ENCODE measurements at places on chromosomes 2 and 18.

- no peak for DNase-seq
- no peaks in the 10 kb centered on the region for H3K4me1 ChIP-seq
- H3K27me3 ChIP-seq = peaks cover 7% of the 10 kb centered on the region
Observed at GRCh38 chr2:240879105-240879504, 10.5 kb downstream of the AGXT start.

GRCh38 chr2:238643400-238643907 lies 204.4 kb upstream of the TWIST2 start:
- DNase-seq = peak; percentile 1
- H3K4me1 ChIP-seq = no peaks in the 10 kb centered on the region
- H3K36me3 ChIP-seq = no peaks in the 10 kb centered on the region
- no peak overlapping the region for H3K4me3 ChIP-seq
- H3K27me3 ChIP-seq = no peaks in the 10 kb centered on the region
- H3K27ac ChIP-seq = no peak overlapping the region

- H3K27me3 ChIP-seq = no peaks in the 10 kb centered on the region
- DNase-seq = no peak
- H3K27ac ChIP-seq = no peak overlapping the region
- H3K4me1 ChIP-seq = no peaks in the 10 kb centered on the region
- no peaks in the 10 kb centered on the region for H3K36me3 ChIP-seq
Observed at GRCh38 chr18:55861266-55861665, 273.3 kb upstream of the TCF4 start.

GRCh38 chr2:69773206-69773605 lies 31.3 kb downstream of the ANXA4 start:
- H3K4me1 ChIP-seq = peaks cover 65% of the 10 kb centered on the region
- H3K27me3 ChIP-seq = no peaks in the 10 kb centered on the region
- DNase-seq = no peak
- H3K27ac ChIP-seq = peak overlapping the region; percentile 83
- H3K36me3 ChIP-seq = peaks cover 27% of the 10 kb centered on the region
- H3K4me3 ChIP-seq = no peak overlapping the region

DNA sequence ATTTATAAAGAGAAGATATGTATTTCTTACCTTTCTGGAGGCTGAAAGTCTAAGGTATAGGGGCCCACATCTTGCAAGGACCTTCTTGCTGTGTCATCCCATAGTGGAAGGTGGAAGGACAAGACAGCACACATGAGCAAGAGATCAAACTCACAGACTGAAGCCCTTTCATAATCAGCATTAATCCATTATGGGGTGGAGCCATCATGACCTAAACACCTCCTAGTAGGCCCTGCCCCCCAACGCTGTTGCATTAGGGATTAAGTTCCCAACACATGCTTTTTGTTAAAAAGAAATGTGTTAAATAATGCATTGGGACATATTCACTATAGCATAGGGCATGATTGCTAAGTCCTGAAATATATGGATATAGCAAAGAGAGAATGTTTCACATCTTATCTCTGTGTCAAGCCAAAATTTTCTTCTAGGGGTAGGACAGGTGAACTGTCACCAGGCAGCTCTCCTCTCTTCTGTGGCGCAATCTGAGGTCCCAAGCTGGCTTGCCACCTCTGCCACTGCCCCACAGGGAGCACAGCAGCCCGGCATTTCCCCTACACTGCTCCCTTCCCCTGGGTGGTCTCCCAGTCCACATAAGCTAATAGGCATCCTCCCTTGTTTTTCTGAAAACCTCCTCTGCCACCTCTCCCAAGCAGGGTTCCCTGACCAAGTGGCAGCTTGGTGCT lies 8.3 kb upstream of the CTIF start:
- no peak overlapping the region for H3K27ac ChIP-seq
- peaks cover 9% of the 10 kb centered on the region for H3K4me1 ChIP-seq
- peaks cover 35% of the 10 kb centered on the region for H3K27me3 ChIP-seq
- no peak for DNase-seq
- no peak overlapping the region for H3K4me3 ChIP-seq

DNA sequence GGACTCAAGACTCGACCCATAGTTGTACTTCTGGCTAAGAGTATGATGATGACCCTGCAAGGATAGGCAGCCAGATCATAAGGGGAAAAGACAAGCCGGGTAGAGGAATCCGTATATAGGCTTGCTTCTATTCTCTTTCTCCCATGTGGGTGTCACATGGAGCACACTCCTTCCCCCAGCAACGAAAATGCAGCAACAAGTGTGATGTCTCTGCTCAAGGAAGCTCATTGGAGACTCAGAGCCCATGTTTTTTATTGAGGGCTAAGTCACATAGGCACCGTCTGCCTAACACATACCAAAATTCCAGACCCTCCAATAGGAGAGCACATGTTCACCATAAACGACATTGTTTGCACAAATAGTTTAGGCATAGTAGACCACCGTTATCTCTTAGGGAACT lies 6.3 kb downstream of the ZNF2 start:
- DNase-seq = no peak
- no peak overlapping the region for H3K27ac ChIP-seq
- peaks cover 5% of the 10 kb centered on the region for H3K36me3 ChIP-seq
- no peaks in the 10 kb centered on the region for H3K27me3 ChIP-seq
- H3K4me1 ChIP-seq = peaks cover 10% of the 10 kb centered on the region
- H3K4me3 ChIP-seq = no peak overlapping the region

DNA sequence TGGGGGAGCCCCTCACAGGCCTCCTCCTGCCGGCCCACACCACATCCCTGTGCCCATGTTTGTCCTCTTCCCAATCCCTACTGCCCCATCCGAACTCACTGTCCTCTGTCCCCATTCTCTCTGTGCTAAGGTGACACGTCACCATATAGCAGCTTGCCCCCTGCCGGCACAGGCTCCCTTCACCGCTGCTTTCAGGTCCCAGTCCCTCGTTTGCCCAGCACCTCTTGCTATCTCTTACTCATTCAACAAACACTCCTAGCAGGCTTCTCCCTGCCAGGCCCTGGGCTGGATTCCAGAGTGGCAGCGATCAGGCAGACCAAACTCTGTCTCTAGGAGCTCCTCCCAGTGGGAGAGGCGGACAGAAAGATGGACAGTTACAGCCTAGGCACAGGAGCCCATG lies 74.3 kb downstream of the TFCP2L1 start:
- no peak for DNase-seq
- H3K4me3 ChIP-seq = no peak overlapping the region
- H3K4me1 ChIP-seq = no peaks in the 10 kb centered on the region
- H3K27ac ChIP-seq = no peak overlapping the region
- H3K36me3 ChIP-seq = no peaks in the 10 kb centered on the region
- no peaks in the 10 kb centered on the region for H3K27me3 ChIP-seq

DNA sequence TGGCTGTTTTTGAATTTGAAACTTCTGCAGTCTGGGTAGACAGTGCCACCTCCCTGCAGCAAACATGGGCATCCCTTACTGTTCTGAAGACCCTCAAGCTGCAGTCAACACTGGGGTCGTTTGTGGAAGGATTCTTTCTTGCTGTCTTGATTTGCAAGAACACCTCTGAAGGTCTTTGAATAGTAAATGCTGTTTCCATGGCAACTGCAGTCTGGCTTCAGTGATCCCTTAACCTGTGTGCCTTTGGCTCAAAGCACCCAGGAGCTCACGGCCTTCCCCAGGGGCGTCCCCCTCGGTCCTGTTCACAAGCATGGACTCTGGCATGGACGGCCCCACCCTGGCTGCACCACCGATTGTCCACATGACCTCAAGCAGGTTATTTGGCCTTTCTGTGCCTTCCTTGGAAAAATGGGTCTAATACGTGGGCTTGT lies 38.3 kb downstream of the LRRFIP1 start:
- no peak overlapping the region for H3K27ac ChIP-seq
- H3K4me3 ChIP-seq = no peak overlapping the region
- peaks cover 9% of the 10 kb centered on the region for H3K4me1 ChIP-seq

GRCh38 chr18:79428287-79428686 lies 32.6 kb downstream of the NFATC1 start:
- peaks cover 10% of the 10 kb centered on the region for H3K36me3 ChIP-seq
- no peak for DNase-seq
- peaks cover 24% of the 10 kb centered on the region for H3K4me1 ChIP-seq
- no peaks in the 10 kb centered on the region for H3K27me3 ChIP-seq
- no peak overlapping the region for H3K27ac ChIP-seq

- no peaks in the 10 kb centered on the region for H3K4me1 ChIP-seq
- DNase-seq = no peak
- H3K36me3 ChIP-seq = no peaks in the 10 kb centered on the region
- no peak overlapping the region for H3K4me3 ChIP-seq
Observed at GRCh38 chr2:132991471-132992045, 321.6 kb upstream of the LYPD1 start.

GRCh38 chr18:33596178-33596854 lies 18.3 kb downstream of the ASXL3 start:
- no peak overlapping the region for H3K27ac ChIP-seq
- no peaks in the 10 kb centered on the region for H3K36me3 ChIP-seq
- no peaks in the 10 kb centered on the region for H3K4me1 ChIP-seq
- no peaks in the 10 kb centered on the region for H3K27me3 ChIP-seq
- H3K4me3 ChIP-seq = no peak overlapping the region

DNA sequence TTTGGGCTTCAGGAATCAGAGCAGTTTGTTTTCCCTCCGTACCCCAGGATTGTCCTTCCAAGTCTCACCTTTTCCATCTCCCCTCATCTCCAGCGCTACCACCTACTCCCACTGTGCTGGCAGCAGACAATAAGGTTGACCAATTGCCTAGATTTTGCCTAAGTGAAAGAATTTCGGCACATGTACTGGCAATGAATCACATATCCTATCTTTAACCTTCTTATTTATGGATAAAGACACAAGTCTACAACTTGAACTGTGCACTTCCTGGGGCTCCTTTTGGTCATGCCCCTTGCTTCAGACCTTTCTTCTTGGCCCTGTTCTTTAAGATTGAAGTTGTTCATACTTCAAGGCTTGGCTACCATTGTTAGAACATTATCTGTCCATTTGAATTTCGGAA lies 71.4 kb downstream of the KCMF1 start:
- DNase-seq = no peak
- no peaks in the 10 kb centered on the region for H3K27me3 ChIP-seq
- H3K27ac ChIP-seq = peak overlapping the region; percentile 55
- peaks cover 3% of the 10 kb centered on the region for H3K4me1 ChIP-seq
- peaks cover 47% of the 10 kb centered on the region for H3K36me3 ChIP-seq

DNA sequence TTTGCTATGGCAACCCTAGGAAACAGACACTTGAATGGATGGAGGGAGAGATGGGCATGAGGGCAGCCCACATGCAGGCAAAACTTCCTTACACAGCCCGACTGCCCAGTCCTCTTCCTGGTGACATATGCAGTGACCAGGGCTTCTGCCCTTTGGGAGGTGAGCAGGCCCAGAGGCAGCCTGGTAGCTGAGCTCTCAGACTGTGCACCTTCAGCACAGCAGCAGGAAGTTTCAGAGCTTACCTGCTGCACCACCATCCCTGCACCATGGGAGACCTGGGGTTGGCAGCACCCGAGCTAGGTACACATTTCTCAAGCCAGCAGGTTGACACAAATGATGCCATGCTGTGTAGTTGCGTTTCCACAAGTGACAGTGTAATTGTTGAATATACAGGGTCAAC lies 97.6 kb upstream of the LMAN1 start:
- H3K4me1 ChIP-seq = no peaks in the 10 kb centered on the region
- H3K27ac ChIP-seq = no peak overlapping the region
- H3K27me3 ChIP-seq = peaks cover 8% of the 10 kb centered on the region
- DNase-seq = no peak

GRCh38 chr18:56825321-56825720 lies 174.2 kb downstream of the WDR7 start:
- no peak overlapping the region for H3K4me3 ChIP-seq
- no peak overlapping the region for H3K27ac ChIP-seq
- no peak for DNase-seq
- H3K27me3 ChIP-seq = no peaks in the 10 kb centered on the region

- H3K4me3 ChIP-seq = no peak overlapping the region
- H3K4me1 ChIP-seq = peaks cover 26% of the 10 kb centered on the region
- no peaks in the 10 kb centered on the region for H3K27me3 ChIP-seq
- H3K36me3 ChIP-seq = peaks cover 7% of the 10 kb centered on the region
- no peak for DNase-seq
Observed at GRCh38 chr2:42659609-42660008, 91.2 kb downstream of the MTA3 start.

GRCh38 chr2:68214381-68214780 lies 38.0 kb downstream of the PPP3R1 start:
- H3K27ac ChIP-seq = no peak overlapping the region
- peaks cover 37% of the 10 kb centered on the region for H3K36me3 ChIP-seq
- H3K4me3 ChIP-seq = no peak overlapping the region
- peaks cover 42% of the 10 kb centered on the region for H3K4me1 ChIP-seq
- no peaks in the 10 kb centered on the region for H3K27me3 ChIP-seq

DNA sequence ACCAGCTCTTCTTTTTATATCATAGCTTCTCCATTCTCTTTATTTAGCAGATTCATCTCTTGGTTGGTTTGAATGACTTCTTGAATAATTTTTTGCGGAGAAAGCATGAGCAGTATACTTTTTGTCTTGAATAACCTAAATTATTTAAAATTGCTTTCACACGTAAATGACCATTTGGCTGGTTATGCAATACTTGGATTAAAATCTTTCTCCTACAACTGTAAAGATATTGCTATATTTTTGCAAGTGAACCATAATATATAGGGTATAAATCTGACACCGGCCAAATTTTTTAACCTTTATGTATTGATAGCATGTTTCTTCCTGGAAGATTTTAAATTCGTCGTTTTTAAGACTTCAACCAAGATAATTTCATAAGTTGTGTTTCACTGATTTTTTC lies 6.2 kb upstream of the ZSWIM2 start:
- no peaks in the 10 kb centered on the region for H3K4me1 ChIP-seq
- no peaks in the 10 kb centered on the region for H3K36me3 ChIP-seq
- H3K27me3 ChIP-seq = peaks cover 3% of the 10 kb centered on the region
- no peak overlapping the region for H3K4me3 ChIP-seq
- H3K27ac ChIP-seq = no peak overlapping the region

DNA sequence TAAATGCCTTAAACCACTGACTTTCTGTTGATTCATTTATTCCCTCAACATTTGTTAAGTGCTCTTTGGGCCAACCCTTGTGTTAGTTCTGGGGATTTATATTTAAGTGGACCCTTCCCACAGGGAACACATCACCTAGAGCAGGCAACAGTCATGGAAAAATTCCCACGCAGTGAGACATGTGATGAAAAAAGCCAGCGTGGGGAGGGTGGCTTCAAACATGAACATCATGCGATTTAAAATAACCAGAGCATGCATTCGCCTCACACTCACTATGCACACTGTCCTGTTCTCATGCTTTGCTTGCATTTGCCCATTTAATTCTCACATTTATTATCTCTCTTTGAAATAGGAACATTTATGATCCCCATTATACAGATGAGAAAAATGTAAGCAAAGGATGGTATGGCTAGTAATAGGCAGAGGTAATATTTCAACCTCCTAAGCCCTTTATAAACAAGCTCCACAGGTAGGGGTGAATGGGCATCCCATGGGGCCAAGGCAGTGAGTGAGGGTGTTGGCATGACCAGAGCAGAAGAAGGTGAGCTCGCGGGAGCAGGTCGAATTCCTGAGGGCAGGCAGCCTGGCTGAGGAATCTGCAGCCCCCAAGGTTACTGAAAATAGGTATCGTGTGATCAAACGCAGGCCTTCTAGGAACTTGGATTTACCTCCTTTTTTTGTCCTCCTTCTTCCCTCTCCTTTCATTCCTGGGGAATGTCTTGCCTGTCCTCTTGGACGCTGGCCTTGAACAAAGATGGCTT lies 297.8 kb downstream of the MYCN start:
- H3K36me3 ChIP-seq = no peaks in the 10 kb centered on the region
- H3K27me3 ChIP-seq = no peaks in the 10 kb centered on the region
